ENCODE measurements at places on chromosomes 7 and 10. TPM values are rescaled to one million over a fixed set of nuclear protein-coding genes. Genes with fewer than 3 reads are reported as not detected.
A peak's percentile ranks its signal among the peaks of the same experiment; 100 is the strongest.

GRCh38 chr10:85832988-85833387 is 533.6 kb downstream of the GRID1 start:
- no peak overlapping the region for H3K4me3 ChIP-seq
- DNase-seq = no peak
- H3K27ac ChIP-seq = no peak overlapping the region
- no peaks in the 10 kb centered on the region for H3K27me3 ChIP-seq

DNA sequence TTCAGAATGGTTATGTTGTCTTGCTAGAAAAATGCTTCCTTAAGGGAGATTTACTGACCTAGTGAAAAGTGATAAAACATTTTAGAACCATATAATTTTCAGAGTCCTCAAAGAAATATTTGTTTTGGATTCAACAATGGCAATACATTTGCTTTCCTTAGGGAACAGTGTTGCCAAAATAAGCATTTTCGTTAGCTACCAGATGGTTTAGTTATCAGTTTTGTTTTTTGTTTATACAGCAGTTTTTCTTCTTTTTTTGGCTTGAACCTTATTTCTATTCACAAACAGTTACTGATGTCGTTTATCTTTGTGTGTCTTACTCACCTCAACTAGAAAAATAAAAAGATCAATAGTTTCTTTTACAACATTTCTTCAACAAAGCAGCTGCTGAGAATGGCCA is 48.6 kb downstream of the EXOC4 start:
- peaks cover 10% of the 10 kb centered on the region for H3K36me3 ChIP-seq
- H3K27me3 ChIP-seq = no peaks in the 10 kb centered on the region
- H3K4me1 ChIP-seq = no peaks in the 10 kb centered on the region
- DNase-seq = no peak
- H3K4me3 ChIP-seq = no peak overlapping the region

The THSD7A gene
- total RNA-seq = 8.6 TPM

The PGAM2 gene
- 1.5 TPM for total RNA-seq

The CEP55 gene
- total RNA-seq = 0.35 TPM

GRCh38 chr7:142716596-142716995 is 32.7 kb upstream of the PRSS1 start:
- no peak for DNase-seq
- no peaks in the 10 kb centered on the region for H3K36me3 ChIP-seq
- no peaks in the 10 kb centered on the region for H3K27me3 ChIP-seq
- H3K4me1 ChIP-seq = peaks cover 79% of the 10 kb centered on the region
- no peak overlapping the region for H3K4me3 ChIP-seq

DNA sequence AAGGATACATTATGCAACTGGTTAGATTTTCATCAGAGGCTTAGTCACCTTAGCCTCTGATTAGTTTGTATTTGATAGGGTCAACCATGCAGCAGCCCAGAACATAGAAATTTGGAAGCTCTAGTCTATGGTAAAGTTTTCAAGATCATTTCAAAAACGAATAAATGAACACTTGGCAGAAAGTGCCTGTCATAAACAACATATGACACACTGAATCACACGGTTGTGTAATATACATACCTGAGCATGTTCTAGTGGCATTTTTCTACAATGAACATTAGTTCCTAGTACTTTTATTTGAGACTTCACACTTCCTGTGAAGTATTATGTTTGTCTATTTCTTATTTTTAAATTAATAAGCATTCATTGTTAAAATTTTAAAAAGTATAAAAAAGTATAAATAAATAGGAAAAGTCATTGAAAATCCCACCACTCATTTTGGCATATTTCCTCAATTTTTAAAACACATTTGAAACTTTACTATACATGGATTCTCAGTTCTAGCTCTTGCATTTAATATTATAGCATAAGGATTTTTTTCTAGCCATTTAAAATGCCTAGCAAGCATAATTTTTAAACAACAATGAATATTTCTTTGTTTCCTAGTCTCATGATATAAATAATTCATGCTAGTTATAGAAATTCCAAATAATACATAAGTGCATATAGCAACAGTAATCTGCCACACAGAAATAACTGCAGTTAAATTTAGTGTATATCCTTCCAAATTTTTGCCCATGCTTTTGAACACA is 25.7 kb upstream of the PRPS1L1 start:
- no peaks in the 10 kb centered on the region for H3K27me3 ChIP-seq
- no peaks in the 10 kb centered on the region for H3K4me1 ChIP-seq
- H3K27ac ChIP-seq = no peak overlapping the region
- no peaks in the 10 kb centered on the region for H3K36me3 ChIP-seq
- DNase-seq = no peak

GRCh38 chr10:108301002-108301401 is 1136.5 kb upstream of the SORCS1 start:
- H3K4me1 ChIP-seq = no peaks in the 10 kb centered on the region
- H3K27ac ChIP-seq = no peak overlapping the region
- H3K4me3 ChIP-seq = no peak overlapping the region
- H3K27me3 ChIP-seq = no peaks in the 10 kb centered on the region

DNA sequence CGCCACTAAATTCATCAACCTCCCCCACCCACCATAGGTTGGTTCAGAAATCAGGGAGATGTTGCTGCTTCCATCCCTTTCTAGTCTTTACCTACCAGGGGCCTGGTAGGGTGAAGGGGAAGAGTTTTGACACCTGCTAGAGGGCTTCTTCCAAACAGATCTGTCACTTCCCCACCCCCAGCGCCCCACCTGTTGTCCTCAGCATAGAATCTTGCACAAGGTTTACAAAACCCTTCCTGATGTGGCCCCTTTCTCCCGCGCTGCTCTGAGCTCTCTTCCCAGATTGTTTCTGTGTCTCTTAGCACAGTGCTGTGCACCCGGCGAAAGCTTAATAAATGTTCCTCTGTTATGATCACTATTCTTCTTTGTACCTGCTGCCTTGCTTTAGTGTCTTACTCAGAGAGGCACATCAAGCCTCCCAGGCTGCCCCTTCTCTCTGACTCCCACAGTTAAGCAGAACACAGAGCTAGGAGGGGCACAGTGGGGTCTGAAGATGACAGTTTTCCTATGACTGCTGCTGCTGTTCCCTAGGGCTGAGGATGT is 11.2 kb upstream of the C10orf95 start:
- no peak for DNase-seq
- H3K27me3 ChIP-seq = no peaks in the 10 kb centered on the region
- H3K27ac ChIP-seq = no peak overlapping the region
- peaks cover 15% of the 10 kb centered on the region for H3K4me1 ChIP-seq
- H3K4me3 ChIP-seq = no peak overlapping the region

GRCh38 chr7:101890749-101891523 is 73.5 kb downstream of the CUX1 start:
- no peak for DNase-seq
- H3K4me3 ChIP-seq = no peak overlapping the region
- no peaks in the 10 kb centered on the region for H3K4me1 ChIP-seq
- H3K27me3 ChIP-seq = no peaks in the 10 kb centered on the region
- no peak overlapping the region for H3K27ac ChIP-seq

The SCIN gene
- 0.08 TPM for total RNA-seq

DNA sequence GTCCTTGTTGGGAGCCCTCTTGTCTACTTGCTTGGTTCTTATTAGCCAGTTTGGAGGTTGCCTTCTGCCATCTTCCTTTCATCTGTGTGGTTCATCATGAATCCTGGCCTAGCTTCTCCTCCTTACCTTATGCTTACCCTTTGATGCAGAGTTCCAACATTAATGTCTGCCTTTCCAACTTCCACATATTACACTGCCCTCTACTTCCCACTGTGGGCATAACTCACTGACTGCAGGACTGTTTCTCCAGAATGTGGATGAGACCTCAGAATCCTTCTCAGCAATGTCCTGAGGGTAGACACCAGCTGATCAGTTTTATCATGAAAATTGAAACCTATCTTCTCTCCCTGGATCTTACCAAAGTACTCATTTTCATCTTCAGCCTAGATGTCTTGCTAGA is 491.0 kb downstream of the LRMDA start:
- no peak overlapping the region for H3K27ac ChIP-seq
- no peaks in the 10 kb centered on the region for H3K36me3 ChIP-seq
- H3K4me3 ChIP-seq = no peak overlapping the region
- DNase-seq = no peak
- no peaks in the 10 kb centered on the region for H3K27me3 ChIP-seq

- H3K4me3 ChIP-seq = no peak overlapping the region
- peaks cover 6% of the 10 kb centered on the region for H3K4me1 ChIP-seq
- DNase-seq = peak; percentile 18
- H3K36me3 ChIP-seq = no peaks in the 10 kb centered on the region
- no peak overlapping the region for H3K27ac ChIP-seq
These were observed 183.0 kb upstream of the ANK3 start for GRCh38 chr10:60572511-60573194.

The ZNF722 gene
- total RNA-seq = not detected

DNA sequence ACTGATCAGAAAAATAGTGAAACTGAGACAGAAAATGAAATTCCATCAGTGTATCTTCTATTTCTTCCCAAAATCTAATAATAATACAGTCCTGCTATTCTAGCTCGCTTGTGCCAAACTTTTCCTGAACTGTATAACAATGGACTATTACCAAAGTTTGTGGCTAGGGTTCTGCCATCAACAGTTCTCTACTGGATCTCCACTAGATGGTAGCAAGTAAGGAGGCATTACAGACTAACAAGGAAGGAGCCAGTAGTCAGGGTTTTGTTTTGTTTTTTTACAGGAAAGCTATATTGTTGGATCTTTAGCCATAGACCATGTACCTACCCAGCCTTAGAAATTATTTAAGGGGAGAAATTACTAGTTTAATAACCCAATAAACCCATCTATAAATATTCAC is 10.8 kb downstream of the MTERF1 start:
- H3K4me1 ChIP-seq = no peaks in the 10 kb centered on the region
- H3K27me3 ChIP-seq = no peaks in the 10 kb centered on the region
- H3K36me3 ChIP-seq = peaks cover 25% of the 10 kb centered on the region
- DNase-seq = no peak
- H3K27ac ChIP-seq = no peak overlapping the region

The LRRC18 gene
- not detected for total RNA-seq

DNA sequence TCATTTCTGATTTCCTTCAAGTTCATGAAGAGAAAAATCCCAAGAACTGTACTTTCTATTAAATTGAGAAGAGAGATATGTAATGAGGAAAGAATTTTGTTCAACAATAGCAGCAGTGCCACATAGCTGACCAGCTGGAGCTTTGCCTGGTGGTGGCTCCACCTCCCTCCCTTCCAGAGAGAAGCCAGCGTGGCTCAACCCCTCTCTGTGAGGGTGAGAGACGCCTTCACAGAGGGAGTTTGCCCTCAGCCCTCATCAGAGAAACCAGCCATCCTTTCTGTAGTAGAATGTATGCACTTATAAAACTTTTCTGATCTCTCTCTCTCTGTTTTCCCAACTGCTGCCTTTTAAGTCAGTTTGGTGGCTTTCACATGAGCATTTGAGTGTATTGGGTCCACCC is 20.5 kb upstream of the COL1A2 start:
- H3K27me3 ChIP-seq = no peaks in the 10 kb centered on the region
- DNase-seq = no peak
- no peaks in the 10 kb centered on the region for H3K36me3 ChIP-seq
- H3K4me3 ChIP-seq = no peak overlapping the region
- no peak overlapping the region for H3K27ac ChIP-seq

GRCh38 chr7:134701272-134701671 is 54.6 kb downstream of the BPGM start:
- H3K27me3 ChIP-seq = no peaks in the 10 kb centered on the region
- DNase-seq = peak; percentile 67
- H3K4me1 ChIP-seq = no peaks in the 10 kb centered on the region

GRCh38 chr7:151776876-151777494 is 99.9 kb downstream of the PRKAG2 start:
- H3K27me3 ChIP-seq = no peaks in the 10 kb centered on the region
- no peak for DNase-seq
- no peak overlapping the region for H3K27ac ChIP-seq
- H3K4me1 ChIP-seq = no peaks in the 10 kb centered on the region
- peaks cover 6% of the 10 kb centered on the region for H3K36me3 ChIP-seq
- no peak overlapping the region for H3K4me3 ChIP-seq

DNA sequence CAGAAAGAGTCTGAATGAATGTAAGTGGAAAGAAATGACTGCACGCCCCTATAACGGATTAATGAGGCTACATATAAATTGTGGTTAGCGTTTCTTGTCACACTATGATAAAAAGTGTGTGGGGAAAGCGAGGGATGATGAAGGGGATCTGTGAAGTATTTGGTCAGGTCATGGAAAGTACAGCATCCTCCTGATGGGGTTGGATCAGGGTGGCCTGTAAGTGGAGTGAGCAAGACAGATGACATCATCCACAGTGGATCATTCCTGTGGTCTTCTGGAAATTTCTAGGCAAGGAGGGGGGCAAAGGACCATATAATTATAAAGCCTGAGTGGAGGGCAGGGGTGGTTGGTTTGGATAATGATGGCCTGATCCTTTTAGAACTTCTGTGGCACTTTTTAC is 606.0 kb downstream of the INHBA start:
- DNase-seq = no peak
- H3K27me3 ChIP-seq = no peaks in the 10 kb centered on the region
- no peaks in the 10 kb centered on the region for H3K36me3 ChIP-seq

GRCh38 chr7:31002256-31002655 is 38.5 kb downstream of the GHRHR start:
- H3K4me3 ChIP-seq = no peak overlapping the region
- no peaks in the 10 kb centered on the region for H3K27me3 ChIP-seq
- H3K4me1 ChIP-seq = no peaks in the 10 kb centered on the region

DNA sequence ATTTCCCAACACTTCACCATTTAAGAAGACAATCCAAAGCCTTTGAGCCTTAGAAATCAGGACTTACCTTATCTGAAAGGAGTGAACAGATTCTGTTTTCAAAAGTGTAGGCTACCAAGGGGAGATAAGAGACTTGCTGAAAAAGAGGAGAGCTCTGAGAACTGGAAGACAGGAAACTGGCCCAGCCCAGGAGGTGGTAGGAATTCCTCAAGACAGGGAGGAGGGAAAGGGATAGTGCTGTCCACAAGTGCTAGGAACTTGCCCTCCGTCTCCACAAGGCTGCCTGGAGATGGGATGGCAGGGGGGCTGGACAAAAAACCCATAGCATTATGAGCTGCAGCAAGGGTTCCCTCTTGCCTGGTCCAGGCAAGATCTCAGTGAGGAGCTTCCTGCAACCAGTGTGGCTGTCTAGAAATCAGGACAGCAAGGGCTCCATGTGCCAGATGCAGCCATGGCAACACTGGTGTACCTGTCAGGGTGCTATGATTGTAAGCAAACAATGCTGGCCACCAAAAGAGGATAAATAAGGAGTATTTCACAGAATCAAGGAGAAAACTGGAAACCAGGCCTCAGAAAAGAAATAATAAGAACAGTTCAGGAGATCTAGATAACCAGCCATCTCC is 22.7 kb upstream of the FRMD4A start:
- H3K27ac ChIP-seq = no peak overlapping the region
- H3K36me3 ChIP-seq = no peaks in the 10 kb centered on the region
- H3K4me1 ChIP-seq = no peaks in the 10 kb centered on the region

DNA sequence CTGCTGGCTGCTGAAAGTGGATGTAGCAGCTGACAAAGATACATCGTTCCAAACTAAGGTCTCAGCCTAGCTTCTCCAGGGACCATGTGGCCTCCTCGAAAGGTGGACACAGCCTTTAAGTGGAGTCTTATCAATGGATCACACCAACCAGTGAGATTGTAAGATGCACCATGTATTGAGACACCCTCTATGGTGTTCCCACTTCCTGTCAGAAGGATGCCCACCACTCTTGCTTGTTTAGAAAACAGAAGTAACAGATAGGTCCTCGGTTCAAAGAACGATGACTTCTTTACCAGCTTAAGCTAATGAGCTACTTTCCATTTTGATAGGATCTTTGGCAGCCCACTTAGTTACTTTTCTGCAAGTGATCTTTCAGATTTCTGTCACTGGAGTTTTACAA is 34.3 kb downstream of the SLC25A13 start:
- no peak overlapping the region for H3K27ac ChIP-seq
- peaks cover 20% of the 10 kb centered on the region for H3K4me1 ChIP-seq
- no peak for DNase-seq
- H3K4me3 ChIP-seq = no peak overlapping the region
- no peaks in the 10 kb centered on the region for H3K36me3 ChIP-seq

The TMEM196 gene
- not detected for total RNA-seq
